CD4-positive, alpha-beta T cell (primary cell): ENCODE measurements at places on chromosomes 3 and 15. TPM values are rescaled to one million over a fixed set of nuclear protein-coding genes. Genes with fewer than 3 reads are reported as not detected.

GRCh38 chr3:71361334-71361890, 222.1 kb downstream of the FOXP1 start:
- no peak for DNase-seq

DNA sequence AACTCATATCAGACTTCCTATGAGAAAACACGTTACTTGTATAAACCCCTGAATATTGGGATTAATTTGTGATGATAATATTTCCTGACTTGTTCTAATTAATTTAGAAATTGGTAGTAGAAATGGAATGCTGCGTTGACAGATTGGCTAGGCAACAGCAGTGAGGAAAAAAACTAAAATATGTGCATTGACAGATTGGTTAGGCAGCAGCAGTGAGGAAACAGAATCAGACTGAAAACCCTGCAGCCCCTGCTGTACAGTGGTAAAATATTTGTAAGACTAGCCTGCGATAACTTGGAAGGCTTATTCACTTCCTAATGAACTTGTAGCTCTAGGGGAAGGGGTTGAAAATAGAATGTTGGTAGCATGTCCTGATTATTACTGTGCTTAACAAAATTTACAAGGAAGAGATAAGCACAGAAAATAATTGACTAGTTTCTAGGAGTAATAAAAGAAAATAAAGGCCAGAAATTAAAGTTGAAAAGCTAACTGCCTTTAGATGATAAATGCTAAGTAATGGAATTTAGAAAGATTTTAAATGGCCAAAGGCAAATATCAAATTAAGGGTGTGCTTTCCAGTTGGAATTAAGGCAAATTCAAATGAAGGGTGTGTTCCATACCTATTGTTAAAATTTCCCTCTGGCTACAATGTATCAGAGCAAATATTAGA, 29.9 kb upstream of the IL16 start:
- DNase-seq = no peak

TIGIT gene
- total RNA-seq = 4.2 TPM

GRCh38 chr3:33202711-33203457, 15.7 kb downstream of the SUSD5 start:
- DNase-seq = no peak

GRCh38 chr15:50066202-50066601, 52.8 kb downstream of the ATP8B4 start:
- DNase-seq = no peak

DNA sequence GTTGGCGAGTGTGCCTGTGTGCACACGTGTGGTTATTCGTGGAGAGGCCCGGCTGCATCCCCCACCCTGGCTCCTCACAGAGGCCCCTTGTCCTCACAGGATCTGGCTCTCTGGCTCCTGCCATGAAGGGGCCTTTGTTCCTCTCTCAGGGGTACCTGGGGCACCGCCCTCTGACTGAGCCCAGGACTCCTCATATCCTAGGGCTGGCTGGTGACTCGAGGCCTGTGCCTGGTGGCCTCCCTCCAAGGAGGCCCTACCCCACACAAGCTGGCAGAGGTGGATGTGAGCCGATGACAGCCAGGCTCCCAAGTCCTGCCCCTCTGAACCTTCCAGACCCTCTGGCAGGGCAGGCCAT, 10.0 kb downstream of the PRKCD start:
- DNase-seq = no peak
